ENCODE measurements at places on chromosomes 2 and 18. TPM values are rescaled to one million over a fixed set of nuclear protein-coding genes. Genes with fewer than 3 reads are reported as not detected.

SP3 gene
- 108 TPM for polyA plus RNA-seq

DSC3 gene
- polyA plus RNA-seq: not detected

IL1R2 gene
- polyA plus RNA-seq: not detected

LRRTM4 gene
- not detected for polyA plus RNA-seq

All from naive thymus-derived CD4-positive, alpha-beta T cell (primary cell).